ENCODE measurements at places on chromosomes 12 and 14.
A peak's percentile ranks its signal among the peaks of the same experiment; 100 is the strongest.

- no peak for DNase-seq
Observed at GRCh38 chr12:124524231-124524925, 43.0 kb downstream of the NCOR2 start.

DNA sequence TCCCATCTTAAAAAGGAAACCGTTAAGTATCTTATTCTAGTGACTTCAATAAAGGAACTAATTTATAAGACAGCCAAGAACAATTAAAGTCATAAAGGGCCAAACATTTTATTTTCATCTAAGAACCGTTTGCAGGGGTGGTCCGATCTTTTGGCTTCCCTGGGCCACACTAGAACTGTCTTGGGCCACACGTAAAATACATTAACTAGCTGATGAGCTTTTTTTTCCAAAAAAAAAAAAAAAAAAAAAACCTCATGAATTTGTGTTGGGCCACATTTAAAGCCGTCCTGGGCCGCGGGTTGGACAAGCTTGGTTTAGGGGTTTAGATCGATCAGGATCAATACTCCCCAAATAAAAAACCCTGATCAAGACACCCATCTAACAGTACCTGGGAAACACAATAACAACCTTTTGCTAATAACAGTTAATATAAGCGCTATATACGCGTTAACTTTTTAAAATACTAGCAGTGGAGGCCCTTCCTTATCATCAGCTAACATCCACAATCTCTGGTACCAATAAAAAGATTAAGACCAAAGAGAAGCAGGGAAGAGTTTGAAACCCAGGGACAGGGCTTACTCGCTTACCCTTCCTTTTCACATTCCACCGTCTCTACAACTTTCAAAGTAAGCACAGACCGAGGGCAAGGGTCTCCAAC, 1.1 kb downstream of the NAP1L1 start:
- DNase-seq: no peak

DNA sequence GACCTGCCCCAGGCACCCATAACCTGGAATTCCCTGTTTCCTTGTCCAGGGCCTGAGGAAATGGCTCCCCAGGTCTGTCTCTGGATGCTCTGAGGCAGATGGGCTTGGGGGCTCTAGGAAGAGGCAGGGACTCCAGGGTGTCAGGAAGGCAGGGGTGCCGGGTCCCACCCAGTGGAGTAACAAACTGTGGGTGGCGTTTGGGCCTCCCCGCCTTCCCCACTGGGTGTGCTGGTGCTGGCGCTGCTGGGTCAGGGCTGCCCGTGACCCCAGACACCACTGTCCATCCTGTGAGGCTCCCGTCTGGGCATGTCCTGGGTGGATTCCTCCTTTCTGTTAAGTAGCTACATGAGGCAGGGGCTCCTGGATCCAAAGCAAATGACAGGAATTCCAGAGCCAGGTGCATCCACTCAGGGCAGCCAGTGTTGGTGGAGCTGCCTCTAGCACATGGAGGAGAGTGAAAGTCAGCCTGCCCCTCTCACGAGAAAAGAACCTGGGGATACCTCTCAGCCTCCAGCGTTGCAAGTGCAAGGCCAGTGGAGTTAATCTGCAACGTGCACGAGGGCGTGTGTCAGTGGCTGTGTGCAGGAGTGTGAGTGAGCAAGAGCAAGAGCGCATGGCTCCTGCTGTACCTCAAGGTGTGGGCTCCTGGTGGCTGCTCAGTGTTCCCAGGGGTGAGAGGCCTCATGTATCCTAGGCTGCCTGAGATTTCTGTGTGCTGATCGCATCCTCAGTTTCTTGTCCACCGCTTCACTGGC, 403.1 kb downstream of the TMEM121 start:
- DNase-seq: no peak

GRCh38 chr12:115870021-115870420, 407.5 kb downstream of the MED13L start:
- DNase-seq: no peak

- no peak for DNase-seq
Observed at GRCh38 chr12:37547611-37548010, 769.0 kb upstream of the ALG10B start.

- DNase-seq: no peak
Observed at GRCh38 chr12:32595251-32595650, 83.8 kb upstream of the DNM1L start.

GRCh38 chr12:83541446-83541845, 854.7 kb downstream of the TMTC2 start:
- no peak for DNase-seq

DNA sequence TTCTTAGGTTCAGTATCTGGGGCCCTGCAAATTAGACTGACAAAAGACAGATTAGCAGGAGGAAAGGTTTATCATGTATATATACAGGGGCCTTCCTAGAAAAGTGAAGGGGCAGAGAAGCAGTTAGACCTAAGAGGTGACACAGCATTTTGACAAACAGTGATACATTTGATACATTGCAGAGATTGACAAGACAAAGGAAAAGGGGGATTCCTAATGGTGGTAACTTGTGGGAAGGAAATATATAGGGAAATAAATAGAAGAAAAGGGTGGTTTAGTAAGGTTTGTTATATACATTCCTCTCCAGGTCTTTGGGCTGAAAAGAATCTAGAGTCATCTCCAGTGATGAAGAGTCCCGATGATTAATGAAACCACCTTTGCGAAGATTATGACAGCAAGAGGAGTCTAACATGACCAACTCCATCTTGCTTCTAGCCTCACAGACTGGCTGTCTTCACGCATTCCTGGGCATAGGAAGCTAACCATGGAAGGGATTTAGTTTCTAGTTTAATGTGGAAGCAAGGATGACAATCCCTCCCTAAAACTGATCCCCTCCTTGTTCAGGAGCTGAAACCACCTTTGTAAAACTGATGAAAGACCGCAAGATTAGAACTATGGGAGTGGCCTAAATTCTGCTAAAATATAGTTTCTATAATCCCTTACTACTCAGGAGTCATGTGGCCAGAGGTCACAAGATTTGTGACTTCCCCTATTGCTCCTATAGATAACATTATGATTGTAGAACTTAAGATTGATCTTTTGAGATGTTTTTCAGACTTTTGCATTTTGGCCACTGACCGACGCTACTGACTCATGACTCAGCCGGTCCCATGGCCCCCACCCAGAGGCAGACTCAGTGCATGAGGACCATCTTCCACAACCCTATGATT, 31.1 kb upstream of the CPM start:
- no peak for DNase-seq

GRCh38 chr14:65320661-65321308, 91.7 kb upstream of the FUT8 start:
- no peak for DNase-seq

GRCh38 chr12:12636641-12637040, 25.0 kb downstream of the CREBL2 start:
- DNase-seq: no peak

GRCh38 chr12:4379405-4379804, at the start of gene FGF23:
Gene FGF23, minus strand, starts transcription at chr12:4379712. Its CDS starts 130 bp downstream, at chr12:4379582.
- DNase-seq: no peak

DNA sequence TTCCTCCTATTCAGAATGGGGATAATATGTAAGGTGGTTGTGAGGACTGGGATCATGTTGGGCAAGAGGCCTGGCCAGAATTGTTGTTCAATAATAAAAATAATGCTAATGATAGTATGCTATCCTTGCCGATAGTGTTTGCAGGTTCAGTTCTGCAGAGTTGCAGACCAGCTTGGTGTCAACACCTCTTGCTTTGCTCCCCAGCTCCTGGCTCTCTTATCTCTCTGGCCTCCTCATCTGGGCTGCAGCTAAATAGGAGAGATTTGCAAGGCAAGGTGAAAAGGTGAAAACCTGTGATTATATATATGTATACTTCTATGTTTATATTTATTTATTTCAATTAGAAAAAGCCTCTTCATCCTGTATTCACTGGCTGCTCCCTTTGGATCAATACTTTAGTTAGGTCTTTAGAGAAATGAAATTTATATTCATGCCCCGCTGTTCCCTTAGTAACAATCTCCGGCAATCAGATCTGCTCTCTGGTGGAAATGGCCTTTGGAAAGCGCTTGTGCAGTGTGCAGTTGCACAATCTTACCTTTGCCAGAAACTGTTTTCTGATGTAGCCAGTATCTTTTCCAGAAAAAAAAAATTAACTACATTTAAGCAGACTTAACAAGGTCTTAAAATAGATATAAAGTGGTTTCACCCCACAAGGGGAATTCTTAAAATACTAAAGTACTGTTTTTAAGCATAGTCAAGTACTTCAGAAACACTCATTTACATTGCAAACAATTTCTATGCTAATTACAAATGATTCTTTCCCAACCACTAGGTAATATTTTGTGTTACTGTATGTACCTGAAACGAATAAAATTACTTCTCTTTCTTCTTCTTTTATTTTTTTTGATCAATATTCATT, 19.1 kb upstream of the ACVR1B start:
- DNase-seq: no peak

GRCh38 chr12:121441555-121441954, 41.6 kb downstream of the RNF34 start:
- no peak for DNase-seq

DNA sequence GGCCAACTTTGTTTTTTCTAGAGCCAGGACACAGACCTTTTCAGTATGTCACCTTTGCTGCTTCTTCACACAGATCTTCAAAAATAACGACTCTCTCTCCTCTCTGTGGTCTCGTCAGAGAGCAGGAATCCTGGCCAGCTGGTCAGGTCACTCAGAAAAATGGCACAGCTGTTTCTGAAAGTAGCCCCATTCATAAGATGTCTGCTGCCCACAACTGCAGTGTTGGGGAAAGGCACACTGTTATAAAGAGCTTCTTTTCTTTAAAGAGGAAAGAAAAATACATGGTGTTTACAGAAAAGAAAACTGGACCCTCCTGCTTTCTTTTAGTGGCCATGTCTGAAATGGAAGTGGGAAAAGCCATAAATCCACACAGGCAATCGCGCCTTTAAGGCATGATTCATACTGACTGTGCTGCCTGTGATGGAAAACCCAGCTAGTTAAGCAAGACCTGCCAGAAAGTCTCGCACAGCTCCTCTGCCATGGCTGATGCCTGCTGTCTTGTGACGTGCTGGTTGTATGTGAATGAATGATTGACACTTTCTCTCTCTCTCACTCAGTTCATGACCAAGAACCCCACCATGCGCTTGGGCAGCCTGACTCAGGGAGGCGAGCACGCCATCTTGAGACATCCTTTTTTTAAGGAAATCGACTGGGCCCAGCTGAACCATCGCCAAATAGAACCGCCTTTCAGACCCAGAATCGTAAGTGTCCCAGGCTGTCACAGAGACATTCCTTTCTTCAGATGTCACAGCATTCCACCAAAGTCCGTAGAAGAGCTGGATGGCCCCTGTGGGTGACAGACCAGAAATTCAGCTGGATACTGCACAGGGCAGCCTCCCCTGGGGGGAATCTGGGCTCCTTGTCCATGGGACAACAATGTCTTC, 147.9 kb upstream of the HIF1A start:
- no peak for DNase-seq

- no peak for DNase-seq
Observed at GRCh38 chr14:58414845-58415244, 12.5 kb downstream of the TIMM9 start.

DNA sequence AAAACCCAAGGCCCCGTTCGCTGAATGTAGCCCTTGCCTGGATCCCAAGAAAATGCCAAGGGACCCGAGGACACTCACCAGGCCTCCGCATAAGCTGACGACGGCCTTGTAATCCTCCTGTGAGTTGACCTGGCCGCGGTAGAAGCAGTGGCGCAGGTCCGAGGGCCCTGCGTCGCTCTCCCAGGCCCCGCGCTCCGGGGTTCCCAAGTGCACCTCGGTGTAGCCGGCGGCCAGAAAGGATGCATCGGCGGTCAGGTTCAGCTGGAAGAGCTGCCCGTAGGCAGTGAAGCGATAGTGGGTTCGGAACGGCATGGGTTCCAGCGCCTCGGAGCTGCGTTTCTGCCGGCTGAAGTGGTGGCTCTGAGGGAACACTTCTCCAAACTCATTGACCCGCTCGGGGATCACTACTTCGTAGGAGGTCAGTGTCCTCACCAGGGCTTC, 1.2 kb downstream of the ADAMTS20 start:
- no peak for DNase-seq

DNA sequence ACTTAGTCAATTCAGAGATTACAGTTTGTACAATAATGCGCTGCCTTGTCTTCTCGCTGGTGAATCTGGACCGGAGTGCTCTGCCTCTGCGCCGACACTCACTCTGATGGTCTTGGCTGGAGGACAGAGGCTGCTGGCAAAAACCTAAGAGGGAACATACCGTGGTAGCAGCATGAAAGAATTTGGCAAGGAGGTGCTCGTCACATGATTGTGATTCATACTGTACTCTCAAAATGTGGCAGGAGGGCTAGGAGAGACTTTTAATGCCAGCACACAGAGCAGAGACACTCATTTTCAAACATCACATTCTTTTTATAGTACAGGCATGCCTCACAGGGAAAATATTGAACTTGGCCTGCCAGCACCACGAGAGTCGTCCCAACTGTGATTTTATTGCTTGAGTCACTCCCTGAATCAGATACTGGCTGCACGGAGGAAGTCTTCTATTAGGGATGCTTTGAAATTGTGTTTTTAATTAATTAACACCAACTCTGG, 67.8 kb downstream of the HMGA2 start:
- DNase-seq: no peak

DNA sequence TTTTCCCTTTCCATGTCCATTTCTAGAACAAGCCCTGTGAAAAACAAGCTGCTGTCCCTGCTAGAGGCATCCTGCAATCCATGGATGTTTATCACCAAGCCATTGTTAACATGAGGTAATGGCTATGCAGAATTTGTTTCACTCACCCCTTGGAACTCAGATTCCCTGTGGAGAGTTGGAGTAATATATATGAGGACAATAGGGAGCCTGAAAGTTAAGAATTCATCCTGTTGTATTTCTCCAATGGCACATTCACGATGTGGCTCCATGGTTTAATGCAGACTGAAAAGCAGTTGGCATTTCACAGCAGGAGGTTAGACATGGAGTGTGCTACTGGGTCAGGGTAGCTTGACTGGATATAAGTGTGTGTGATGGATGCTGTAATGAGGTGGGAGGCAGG, 32.4 kb downstream of the GPR65 start:
- DNase-seq: no peak

GRCh38 chr14:70116278-70116677, 72.5 kb downstream of the SLC8A3 start:
- DNase-seq: no peak

GRCh38 chr12:131105736-131106348, 152.1 kb downstream of the ADGRD1 start:
- DNase-seq: peak; percentile 16

GRCh38 chr14:29652571-29652970, 275.1 kb downstream of the PRKD1 start:
- DNase-seq: no peak

- DNase-seq: no peak
Observed at GRCh38 chr12:54425702-54426101, 6.6 kb upstream of the ITGA5 start.

DNA sequence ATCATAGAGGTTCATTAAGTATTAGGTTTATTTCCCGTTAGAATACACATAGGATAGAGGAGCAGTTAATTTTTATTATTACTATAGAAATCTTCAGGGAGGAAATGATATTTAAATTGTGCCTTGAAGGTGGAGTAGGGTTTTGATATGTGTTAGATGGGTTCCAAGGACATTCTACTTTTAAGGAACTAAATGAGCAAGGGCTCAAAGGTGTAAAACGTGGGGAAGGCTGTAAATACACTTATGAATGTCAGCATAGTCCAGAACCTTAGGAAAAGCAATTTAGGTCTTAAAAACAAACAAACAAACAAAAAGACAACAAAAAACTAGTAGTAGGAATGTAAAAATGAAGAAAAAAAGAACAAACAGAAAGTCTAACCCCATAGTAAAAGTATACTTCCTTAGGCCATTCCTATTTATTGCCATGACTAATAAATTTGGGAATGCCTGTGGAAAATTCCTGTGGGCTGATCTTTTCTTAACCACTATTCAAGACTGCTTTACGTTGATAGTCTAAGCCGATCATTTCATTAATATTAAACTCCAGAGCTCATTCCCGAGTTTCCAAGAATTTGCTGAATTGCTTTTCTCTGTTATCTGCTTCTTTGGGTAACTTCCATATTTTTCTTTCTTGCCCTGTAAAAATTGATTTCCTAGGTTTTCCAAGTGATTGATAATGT, 180.3 kb downstream of the RAD51B start:
- no peak for DNase-seq
